Activated naive CD4-positive, alpha-beta T cell (primary cell): ENCODE measurements at places on chromosomes 5 and 9.

DNA sequence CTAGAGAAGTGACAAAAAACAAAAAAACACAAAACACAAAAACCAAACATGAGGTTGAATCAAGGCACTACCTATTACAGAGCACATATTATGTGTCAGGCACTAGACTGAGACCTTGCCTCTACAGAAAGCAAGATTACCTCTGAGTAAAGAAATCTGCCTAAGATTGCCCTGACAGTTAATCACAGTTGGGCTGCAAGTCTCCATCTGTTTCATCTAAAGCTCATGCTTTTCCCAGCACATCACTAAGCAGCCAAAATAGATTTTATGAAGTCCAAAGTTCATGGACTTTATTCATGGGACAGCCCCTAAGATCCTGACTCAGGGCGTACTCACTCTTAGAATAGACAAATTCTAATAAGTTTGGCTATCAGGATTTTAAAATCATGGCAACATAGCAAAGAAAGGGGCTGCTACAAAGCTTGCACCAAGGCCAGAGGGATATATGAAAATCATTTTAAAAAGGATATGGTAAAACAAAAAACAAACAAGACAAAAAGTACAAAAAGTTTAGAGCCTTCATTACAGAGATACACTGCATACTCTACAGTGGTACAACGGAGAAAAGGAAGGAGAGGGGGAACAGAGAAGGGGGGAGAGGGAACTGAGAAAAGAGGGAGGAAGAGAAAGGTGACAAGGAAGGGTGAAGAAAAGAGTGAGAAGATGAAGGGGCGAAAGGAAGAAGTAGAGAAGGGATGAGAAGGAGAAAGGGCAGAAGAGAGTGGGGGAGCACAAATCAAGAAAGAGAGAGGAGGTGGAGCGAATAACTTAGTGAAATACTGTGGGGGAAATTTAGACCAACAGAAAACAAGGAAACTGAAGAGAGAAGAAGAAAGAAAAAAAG is 58.2 kb downstream of the RICTOR start:
- no peak for DNase-seq

- DNase-seq: no peak
Measured at GRCh38 chr5:48192-48591, 43.8 kb upstream of the PLEKHG4B start.

DNA sequence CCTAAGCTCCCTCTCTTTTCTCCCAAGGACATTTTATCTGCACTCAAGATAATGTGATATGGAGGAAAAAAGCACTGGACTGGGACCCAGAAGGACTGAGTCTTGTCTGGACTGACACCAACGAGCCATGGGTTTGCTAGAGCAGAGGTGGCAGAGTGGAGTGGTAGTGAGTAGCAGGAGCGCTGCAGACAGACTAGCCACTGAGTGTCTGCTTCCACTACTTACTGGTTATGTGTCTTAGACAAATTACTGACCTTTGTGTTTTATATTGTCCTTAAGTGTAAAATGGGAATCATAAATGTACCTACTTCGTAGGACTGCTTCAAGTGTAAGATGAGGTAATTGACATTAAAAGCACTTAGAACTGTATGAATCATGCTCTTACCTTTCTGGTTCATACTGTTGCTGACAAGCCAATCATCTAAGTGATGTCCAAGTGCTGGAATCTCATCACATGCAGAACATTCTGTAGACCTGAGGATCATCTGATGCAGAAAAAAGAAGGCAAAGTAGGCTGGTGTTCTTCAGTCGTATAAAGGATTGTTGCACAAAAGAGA is 12.5 kb upstream of the PRLR start:
- no peak for DNase-seq

- DNase-seq: no peak
Measured at GRCh38 chr9:5140151-5140550, 45.3 kb downstream of the INSL6 start.

GRCh38 chr5:159195775-159196174 is 13.6 kb downstream of the RNF145 start:
- DNase-seq: no peak

DNA sequence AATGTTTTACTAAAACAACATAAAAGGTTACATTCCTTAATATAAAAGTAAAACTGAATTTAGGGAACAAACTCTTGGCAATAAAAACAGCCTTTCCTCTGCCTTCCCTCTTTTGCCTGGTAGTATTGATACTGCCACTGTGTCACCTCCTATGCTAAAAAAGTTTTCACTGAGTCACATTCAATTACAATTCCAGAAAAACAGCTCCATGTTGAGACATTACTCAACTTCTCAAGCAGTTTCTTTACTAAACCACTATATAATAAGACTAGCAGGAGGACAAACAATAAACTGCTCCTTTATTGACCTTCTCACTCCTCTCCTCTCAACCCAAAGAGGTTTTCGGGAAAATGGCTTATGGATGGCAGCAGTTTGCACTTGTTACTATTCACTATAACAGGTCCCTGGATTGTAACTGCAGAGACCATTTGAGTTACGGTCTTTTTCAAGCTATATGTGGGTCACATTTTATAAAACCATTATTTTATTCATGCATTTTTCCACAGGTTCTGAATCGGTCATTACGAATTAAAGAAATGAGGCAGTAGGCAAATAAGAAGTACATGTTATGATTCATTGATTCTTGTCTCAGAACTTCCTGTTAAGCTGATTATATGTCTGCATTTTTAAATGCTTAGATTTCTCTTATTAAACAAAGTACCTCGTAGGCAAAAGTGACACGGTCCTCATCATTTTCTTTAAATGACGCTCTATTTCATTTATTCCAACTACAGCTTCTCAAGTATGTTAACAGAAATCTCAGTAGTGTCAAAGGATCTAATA is 2.1 kb downstream of the ZDHHC21 start:
- DNase-seq: no peak

- DNase-seq: no peak
Measured at GRCh38 chr9:127167560-127168326, 45.3 kb upstream of the ANGPTL2 start.

DNA sequence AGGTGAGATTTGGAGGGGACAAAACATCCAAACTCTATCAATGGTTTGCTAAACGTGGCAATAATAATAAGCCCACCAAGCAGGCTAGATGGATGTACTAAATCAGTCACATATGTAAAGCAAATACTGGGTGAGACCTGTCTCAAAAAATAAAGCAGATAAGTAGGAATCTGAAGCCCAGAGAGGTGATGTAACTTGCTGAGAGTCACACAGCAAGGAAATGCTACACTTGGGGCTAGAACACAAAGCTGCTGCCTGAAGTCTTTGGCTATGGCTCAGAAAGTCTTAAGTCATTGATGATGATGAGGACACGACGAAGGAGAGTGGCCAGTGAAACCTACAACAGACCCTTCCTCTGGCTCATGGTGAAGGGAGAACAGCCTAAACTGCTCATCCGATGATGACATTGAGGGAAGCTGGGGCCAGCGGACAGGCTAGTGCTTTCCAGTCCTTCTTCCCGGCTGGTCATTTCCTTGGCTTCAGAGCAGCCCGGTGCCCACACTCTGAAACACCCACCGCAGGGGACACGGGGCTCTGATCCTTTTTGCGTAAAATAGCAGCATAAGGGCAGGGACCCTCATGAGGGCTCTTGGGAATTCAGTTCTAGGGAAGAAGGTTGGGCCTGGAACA is 14.1 kb downstream of the DUSP1 start:
- DNase-seq: no peak

DNA sequence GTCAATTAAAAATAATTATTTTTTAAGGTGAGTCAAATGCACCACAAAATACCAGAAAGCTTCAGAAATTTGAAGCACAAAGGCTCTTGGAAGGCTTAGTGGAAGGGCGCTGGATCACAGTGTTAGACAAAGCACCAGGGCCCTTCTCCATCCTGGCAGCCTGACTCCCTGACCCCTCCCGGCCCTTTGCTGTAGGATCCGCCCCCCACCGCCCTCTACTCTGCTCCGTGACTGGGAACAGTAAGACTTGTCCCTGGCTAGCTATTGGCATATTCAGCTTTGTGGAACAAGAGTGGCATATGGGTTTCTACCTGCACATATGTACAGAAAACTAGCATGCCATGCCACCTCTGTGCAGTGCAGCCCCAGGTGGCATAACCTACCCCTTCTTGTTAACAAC is 222.1 kb downstream of the SYK start:
- DNase-seq: no peak

DNA sequence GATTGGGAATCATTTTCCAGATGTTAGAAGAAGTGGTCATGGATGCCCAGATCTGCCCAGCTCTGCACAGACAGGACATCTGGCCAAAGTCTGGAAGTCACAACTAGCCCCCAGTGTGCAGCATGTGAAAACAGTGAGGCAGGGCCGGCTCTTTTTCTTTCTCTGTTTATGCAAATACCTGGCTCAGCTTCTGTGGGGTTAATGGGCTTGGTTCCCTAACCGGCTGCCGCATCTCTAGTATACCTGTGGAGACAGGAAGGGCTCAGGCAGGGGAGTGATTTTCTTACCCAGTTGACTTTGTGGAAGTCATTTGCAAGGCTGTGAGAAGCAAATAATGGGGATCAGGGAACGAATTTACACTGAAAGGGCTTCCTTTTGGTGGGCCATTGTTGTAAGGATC is 254.8 kb upstream of the PANK3 start:
- DNase-seq: no peak

GRCh38 chr9:4732890-4733289 is 8.1 kb downstream of the AK3 start:
- DNase-seq: no peak

DNA sequence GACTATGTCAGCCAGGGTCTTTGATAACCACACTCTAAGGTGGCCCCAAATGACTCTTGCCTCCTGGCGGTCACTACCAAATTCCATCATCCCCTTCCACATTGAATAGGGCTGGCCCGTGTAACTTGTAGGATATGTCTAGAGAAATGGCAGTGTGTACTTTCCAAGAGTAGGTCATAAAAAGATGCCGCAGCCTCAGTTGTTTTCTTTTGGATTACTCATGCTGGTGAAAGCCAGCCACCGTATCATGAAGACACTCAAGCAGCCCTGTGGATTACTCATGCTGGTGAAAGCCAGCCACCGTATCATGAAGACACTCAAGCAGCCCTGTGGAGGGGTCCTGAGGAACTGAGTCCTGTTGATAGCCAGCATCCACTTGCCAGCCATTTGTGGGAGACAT is 172.0 kb upstream of the TBC1D2 start:
- no peak for DNase-seq

DNA sequence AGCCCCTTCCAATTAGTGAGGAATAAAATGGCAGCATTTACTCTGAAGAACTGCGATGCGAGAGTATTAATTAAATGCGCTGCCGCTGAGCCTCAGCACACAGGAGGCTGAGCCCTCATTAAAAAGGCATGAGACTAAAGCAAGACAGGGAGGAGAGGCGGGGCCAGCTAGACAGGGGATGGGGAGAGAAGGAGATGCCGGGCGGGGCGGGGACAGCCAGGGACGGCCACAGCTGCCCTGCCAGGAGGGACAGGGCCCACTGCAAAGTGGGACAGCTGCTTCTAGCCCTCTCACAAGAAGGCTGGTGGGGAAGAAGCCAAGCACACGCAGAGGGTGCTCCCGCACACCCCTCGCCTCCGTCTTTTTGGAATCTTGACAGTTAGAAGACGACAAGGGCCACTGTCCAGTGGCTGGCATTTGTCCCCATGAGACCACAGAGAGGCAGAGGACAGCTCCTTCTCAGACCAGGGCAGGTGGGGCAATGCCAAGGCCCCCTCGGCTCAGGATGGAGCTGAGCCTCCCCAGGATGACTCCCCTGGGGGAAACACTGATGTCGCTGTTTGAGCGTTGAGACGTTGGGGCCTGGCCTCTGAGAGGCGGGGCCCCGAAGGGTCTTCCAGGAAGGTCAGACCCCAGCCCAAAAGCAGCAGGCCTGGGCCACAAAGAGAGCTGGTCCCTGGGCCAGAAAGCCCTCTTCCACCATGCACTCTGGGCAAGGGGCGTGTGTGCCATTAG is 26.9 kb downstream of the ADAMTS2 start:
- no peak for DNase-seq

- DNase-seq: no peak
Measured at GRCh38 chr9:101705135-101705661, 33.2 kb downstream of the GRIN3A start.

DNA sequence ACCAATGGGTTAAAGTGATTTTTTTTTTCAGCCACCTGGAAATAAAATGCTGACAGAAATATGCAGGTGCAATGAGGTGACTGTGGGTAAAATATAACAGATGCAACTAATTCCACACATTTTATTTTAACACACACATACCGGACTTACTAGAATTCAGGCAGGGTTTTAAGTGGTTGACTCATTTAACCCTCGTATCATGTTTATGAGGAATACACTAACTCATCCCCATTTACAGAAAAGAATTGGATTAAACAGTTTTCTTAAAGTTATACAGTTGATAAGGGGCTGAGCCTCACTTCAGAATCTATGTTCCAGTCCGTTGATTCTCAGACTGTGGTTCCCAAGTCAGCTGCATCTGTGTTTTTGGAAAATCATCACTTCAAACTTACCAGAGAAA is 207.5 kb downstream of the CHSY3 start:
- no peak for DNase-seq

DNA sequence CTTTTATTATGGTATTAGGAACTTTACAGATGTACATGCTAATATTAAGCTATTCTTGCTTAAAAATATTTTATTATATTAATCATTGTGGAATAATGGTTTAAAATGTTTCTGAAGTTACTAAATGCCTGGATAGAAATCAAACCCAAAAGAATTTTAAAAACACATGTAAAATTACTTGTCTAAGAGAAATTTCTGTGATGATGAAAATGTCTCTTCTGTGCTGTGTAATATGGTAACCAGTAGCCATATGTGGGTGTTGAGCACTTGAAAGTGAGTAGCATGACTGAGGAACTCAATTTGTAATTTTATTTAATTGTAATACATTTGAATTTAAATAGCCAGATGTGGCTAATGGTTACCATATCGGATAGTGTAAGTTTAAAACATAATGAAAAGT is 66.7 kb upstream of the HSPB3 start:
- DNase-seq: no peak

DNA sequence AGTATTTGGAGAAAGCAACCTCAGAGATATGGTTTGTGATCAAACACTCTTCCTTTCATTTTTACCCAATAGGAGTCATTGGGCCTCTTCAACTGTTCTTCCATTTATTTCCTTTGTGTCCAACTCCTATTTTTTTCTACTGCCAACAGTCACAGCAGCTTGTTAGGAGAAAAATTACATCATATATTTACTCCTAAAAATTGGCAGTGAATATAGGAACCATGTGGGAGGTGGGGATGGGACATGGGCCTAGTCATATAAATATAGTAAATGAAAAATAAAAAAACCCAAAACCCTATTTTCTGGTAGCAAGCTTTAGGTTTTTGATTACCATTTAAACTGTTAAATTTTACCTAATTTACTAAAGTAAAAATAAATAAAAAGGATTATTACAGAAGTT is 134.9 kb upstream of the MPDZ start:
- DNase-seq: no peak

GRCh38 chr9:16625161-16625631 is 245.3 kb downstream of the BNC2 start:
- DNase-seq: no peak
